ENCODE measurements at places on chromosomes 12 and 14.

DNA sequence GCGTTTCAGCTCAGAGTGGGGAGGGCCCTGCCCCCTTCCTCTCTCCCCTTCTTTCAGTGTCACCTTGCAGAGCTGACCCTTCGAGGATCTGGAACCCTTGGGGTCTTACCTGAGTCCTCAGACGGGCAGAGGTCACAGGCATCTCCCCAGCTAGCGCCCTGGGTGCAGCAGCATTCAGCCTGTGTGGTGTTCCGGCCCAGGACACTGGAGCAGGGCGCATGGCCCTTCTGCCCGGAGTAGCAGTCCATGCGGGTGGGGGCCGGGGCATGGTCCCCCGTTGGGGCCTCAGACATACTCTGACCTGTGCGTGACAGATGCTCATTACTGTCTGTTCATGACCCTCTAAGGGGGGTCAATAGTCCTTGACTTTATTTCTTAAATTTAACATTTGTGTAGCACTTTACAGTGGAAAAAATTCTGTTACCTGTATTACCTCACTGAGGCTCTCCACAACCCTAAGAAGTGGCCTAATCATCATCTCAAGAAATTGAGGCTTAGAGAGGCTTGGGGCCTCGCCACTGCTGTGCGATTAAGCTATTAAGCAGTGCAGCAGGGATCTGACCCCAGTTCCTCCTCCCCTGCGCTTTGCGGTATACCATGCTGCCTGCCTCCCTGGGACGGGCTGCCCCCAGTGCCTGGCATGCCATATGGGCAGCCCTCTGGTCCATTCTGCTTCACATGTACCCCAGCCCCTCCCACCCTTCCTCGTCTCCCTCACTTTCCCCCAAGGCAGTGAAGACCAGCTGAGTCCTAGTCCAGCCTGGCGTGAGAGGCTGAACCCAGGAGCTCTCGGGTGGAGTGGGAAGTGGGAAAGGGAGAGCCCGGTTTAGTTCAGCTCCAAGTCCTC is 11.5 kb downstream of the ISCA2 start:
- DNase-seq, result no peak

DNA sequence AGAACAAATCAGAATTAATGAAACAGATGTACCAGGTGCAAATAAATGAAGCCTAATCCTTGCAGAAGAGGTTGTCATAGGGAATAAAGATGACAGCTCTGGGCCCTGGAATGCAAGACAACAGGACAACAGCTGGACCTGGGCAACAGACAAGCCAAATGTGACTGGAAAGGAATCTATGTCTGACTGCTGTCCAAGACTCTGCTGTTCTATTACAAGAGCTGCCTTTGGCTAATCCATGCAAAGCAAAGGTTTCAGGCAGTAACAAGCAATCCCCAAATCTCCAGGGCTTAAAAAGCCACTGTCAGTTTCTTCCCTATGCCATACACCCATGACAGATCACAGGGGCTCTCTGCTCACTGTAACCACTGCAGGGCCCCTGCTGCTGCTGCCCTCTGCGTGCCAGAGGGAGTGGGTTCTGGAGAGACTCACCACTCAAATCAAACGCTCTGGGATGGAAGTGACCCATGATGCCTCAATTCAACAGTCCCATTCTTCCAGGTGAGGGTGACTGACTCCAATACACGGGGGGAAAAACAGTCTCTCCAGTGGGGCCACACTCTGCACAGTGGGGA is 218.9 kb upstream of the SFSWAP start:
- no peak for DNase-seq

- peak; percentile 22 for DNase-seq
Measured at GRCh38 chr12:27821259-27821973, 41.4 kb upstream of the MANSC4 start.

GRCh38 chr12:74847169-74847568 is 309.5 kb downstream of the ATXN7L3B start:
- no peak for DNase-seq

DNA sequence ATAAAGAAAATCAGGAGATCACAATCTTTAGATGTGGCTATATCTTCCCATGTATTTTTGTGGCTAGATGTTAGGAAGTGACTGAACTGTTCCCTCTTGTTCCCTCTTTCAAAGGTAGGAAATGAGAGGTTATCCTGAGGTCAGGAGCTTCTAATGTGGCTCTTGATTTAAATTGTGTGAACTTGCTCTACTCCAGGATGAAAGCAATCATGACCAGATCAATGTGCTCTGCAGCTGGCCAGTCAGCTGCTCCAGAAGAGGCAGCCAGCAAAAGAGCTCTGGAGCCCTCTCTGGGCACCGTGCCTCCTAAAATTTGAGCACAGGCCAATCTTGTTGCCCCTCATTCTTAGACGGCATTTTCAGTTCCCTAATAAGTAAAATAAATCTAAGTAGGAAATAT is 32.0 kb downstream of the CDK17 start:
- DNase-seq, result no peak

DNA sequence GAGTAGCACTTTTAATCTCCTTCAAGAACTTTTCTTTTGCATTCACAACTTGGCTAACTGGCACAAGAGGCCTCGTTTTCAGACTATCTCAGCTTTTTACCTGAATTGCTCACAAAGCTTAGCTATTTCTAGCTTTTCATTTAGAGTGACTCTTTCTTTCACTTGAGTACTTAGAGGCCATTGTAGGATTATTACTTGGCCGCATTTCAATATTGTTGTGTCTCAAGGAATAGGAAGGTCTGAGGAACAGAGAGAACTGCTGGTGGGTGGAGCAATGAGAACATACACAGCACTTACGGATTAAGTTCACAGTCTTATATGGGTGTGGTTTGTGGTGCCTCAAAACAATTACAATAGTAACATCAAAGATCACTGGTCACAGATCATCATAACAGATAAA is 224.8 kb upstream of the NPAS3 start:
- DNase-seq, result no peak

- DNase-seq, result no peak
Measured at GRCh38 chr12:117844114-117844830, 124.5 kb downstream of the KSR2 start.

- DNase-seq, result no peak
Measured at GRCh38 chr14:67918838-67919237, 99.3 kb downstream of the RAD51B start.

DNA sequence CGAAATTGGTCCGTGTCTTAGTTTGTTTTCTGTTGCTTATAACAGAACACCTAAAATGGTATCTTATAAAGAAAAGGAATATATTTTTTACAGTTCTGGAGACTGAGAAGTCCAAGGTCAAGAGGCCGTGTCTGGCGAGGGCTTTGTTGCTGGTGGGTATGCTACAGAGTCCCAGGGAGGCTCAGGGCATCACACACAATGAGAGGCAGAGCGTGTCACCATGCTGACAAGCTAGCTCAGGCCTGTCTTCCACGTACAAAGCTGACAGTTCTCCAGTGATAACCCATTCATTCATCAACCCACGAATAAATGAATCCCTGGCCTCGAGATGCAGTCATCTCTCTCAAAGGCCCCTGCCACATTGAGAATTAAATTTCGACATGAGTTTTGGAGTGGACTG is 56.7 kb upstream of the AEBP2 start:
- no peak for DNase-seq

- DNase-seq, result no peak
Measured at GRCh38 chr12:104499668-104500332, 43.1 kb downstream of the CHST11 start.

DNA sequence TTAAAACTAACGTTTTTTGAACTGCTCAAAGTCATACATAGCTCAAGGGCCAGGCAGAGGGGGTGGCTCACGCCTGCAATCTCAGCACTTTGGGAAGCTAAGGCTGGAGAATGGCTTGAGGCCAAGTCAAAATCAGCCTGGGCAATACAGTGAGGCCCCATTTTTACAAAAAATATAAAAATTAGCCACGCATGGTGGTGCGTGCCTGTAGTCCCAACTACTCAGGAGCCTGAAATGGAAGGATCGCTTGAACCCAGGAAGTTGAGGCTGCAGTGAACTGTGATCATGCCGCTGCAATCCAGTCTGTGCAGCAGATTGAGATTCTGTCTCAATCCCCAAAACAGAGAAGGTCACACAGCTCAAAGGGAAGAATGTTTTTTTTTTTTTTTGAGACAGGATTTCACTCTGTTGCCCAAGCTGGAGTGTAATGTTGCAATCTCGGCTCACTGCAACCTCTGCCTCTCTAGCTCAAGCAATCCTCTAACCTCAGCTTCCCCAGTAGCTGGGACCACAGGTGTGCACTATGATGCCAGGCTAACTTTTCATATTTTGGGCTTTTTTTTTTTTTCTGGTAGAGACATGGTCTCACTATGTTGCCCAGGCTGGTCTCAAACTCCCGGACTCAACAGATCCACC is 2.9 kb downstream of the RBM23 start:
- no peak for DNase-seq

- DNase-seq, result no peak
Measured at GRCh38 chr12:116919247-116919661, 8.5 kb downstream of the FBXW8 start.

DNA sequence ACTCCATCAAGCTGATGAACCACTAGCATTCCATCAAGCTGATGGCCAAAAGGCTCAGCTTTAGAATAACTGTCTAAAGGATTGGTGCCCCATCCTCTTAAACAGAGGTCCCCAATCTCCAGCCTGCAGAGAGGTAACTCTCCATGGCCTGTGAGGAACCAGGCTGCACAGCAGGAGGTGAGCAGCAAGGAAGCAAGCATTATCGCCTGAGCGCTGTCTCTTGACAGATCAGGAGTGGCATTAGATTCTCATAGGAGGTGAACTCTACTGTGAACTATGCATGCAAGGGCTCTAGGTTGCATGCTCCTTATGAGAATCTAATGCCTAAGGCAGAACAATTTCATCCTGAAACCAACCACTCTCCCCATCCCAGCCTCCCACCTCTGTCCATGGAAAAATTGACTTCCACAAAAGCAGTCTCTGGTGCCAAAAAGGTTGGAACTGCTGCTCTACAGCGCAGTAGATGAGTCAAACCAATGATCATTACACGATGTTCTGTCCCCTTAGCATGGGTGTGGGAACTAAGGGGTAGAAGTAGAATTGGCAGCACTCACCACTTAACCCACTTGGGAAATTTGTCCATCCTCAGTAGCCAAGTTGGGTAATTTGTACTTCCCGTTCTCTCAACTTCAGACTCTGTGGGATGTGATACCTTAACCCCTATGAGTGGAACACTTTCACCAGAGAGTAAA is 66.9 kb downstream of the ANKS1B start:
- DNase-seq, result no peak

- peak; percentile 49 for DNase-seq
Measured at GRCh38 chr12:55830601-55831446, 1.4 kb upstream of the DNAJC14 start.

DNA sequence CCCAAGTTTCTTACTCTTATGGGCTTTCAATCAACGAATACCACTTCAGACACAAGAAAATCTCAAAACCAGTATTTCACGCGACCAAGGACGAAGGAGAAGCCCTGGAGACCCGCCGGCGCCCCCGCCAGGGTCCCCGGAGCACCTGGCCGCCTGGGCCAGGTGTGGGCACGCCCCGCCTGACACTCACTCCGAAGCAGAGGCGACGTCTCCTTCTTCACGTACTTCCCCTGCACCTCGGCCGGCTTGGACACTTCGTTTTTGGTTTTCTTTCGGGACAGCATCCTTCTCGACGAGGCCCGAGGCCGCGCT is 466 bp downstream of the SAV1 start:
- DNase-seq, result peak; percentile 52

GRCh38 chr12:28226705-28227104 is 36.4 kb downstream of the CCDC91 start:
- DNase-seq, result no peak

DNA sequence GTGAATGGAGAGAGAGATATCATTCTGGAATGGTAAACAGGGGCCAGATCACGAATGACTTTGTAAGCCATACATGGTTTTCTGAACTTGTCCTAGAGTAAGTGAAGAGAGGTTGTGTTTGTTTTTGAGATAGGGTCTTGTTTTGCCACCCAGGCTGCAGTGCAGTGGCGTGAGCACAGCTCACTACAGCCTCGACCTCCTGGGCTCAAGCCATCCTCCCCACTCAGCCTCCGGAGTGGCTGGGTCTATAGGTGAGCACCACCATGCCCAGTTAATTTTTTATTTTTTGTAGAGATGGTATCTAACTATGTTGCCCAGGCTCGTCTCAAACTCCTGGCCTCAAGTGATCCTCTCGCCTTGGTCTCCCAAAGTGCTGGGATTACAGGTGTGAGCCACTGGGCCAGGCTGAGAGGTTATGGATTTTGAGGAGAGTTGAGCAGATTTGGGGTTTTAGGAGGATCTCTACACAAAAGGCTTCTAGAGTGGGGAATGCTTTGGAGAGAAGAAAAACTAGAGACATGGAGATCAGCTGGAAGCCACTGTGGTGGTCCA is 19.7 kb upstream of the GPRC5A start:
- no peak for DNase-seq

GRCh38 chr14:79199217-79199616 is 1012.1 kb downstream of the DIO2 start:
- no peak for DNase-seq

GRCh38 chr12:71655495-71655894 is 8.2 kb downstream of the ZFC3H1 start:
- no peak for DNase-seq

DNA sequence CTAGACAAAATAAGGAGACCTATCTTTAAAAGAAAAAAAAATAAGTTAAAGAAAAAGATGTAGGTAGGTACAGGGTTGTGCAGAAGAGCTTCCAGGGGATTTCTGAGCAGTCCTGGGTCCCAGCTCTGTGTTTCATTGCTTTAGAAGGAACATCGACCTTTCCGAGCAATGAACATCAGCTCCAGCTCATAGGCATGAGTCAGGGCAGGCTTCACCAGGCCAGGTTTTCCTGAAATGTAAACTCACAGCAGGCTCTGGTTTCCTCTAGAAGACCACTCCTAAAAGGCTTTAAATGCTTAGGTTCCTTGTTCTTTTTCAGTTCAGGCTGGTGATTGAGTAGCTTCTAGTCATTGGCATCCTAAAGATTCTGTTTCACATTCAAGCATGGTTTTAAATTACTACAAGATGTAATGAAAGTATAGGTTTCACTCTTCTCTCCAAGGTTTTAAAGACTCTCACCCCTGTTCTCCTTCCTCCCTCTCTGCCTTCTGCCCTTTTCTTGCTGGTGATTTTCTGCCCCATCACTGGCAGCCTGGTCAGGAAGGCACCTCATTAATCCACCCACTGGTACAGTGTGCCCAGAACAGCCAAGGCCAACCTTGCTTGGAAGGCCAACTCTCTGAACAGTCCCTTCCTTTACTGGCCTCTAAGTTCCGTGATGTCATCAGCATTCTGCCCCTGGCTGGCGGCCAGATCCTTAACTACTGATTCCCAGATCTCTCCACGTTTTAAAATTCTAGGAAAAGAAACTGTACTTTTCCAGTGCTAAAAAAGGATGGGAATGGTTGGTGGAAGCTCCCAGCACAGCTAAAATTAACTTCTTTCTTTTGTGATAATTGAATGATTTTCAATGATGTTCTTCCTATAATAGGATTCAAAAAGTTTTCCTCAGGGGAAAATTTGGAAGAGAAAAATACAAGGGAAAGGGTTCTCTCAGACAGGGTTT is 109.4 kb upstream of the HIF1A start:
- no peak for DNase-seq

GRCh38 chr14:94045563-94046345 is 19.6 kb downstream of the OTUB2 start:
- no peak for DNase-seq

- DNase-seq, result no peak
Measured at GRCh38 chr12:24352363-24352762, 402.9 kb upstream of the SOX5 start.
